Choroid plexus epithelial cell (primary cell): ENCODE measurements at places on chromosomes 12 and 14.

DNA sequence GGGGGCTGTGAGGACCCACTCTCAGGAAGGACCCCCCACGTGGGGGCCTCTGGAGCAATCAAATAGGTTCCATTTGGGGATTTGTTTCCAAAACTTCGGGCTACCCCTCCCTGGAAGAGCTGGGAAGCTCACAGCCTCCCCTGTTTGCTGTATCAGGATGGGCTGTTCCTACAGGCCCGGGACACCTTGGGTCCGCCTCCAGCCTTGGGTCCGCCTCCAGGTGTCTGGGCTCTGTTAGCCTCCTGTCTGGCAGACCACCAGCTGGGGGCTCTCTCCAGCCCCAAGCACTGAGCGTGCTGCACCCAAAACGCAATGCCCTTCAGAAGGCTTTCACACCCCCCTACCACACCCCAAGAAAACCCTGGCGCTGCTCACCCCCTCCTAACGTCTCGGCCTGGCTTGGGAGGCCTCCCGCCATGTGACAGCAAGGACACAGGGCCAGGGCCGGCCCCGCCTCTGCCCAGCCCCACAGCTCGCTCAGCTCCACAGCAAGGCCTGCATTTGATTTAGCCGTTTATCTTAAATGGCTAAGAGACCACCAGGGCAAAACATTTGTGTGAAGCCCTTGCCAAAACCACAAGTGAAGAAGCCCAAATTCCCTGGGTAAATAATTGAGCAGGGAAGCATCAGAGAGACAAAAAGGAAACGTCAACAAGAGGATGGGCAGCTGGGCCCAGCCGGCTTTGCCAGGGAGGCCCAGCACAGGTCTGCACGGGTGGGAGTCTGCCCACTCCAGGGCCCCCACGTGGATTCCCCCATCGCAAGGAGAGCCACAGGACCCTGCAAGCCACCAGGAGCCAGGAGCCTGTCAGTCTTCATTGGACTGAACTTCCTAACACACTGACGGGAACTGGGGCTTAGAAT is 39.9 kb downstream of the BCL11B start:
- no peak for DNase-seq

DNA sequence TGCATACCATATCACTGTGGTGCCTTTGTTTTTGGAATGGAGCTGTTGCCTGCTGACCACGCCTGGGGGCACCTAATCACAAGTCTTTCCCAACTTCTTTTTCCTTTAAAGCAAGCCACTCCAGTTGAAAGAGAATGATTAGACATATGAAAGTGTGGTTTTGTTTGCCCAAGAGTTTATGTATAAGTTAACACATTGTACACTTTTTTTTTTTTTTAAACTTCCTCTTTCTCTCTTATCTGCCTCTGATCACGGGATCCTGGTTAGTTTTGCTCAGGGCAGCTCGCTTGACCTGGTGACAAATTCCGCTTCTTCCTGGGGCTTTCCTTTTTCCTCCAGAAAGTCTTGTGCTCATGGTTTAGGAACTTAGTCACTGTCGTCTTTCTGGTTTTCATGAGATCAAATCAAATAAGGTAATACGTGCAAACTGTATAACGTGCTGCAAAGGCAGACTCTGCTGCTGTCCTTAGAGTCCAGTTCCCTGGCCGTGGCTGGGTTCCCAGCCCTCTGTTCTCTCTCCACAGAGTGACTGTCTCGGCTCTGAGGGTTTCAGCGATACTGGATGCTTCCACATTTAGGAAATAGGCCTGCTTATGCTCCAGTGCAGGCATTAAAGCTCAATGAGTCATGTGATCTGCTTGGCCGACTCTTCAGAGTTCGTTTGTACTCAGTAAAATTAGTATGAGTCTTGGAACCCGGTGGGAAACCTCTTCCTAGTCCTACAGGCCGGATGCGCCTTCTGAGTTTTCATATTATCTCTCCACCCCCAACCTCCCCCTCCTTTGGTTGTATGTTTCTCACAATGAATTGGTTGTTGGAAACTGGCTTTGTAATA is 15.2 kb downstream of the RASSF3 start:
- DNase-seq: peak; percentile 92

GRCh38 chr12:55893723-55894122 is 34.0 kb downstream of the PYM1 start:
- DNase-seq: no peak

- DNase-seq: peak; percentile 90
These were observed 17.6 kb downstream of the TDP1 start for GRCh38 chr14:89973234-89973823.

GRCh38 chr12:56991319-56992246 is 14.8 kb downstream of the ZBTB39 start:
- no peak for DNase-seq
